ENCODE measurements at places on chromosomes 12 and 14.

GRCh38 chr14:23450379-23450778, 14.9 kb upstream of the MYH7 start:
- no peak for DNase-seq

GRCh38 chr12:44155358-44155757, 319.5 kb downstream of the TMEM117 start:
- no peak for DNase-seq

GRCh38 chr12:63822352-63822751, 22.1 kb upstream of the SRGAP1 start:
- DNase-seq: no peak

DNA sequence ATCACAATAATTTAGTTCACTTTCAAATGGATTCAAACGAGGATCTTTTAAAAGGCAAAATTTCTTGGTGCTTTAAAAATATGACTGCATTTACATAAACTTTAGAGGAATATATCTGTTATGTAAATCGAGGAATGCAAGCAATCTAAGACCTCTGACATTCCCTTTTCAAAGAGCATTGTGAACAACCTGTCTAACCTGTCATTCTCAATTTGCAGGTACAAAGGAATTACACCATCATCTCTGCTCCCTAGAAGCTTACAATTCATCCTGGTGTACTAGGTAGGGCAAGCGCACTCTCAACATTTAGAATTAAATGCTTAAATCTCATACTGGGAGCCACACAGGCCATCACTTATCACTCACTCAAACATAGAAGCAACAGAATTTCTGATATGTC, 35.6 kb downstream of the BMP4 start:
- no peak for DNase-seq

DNA sequence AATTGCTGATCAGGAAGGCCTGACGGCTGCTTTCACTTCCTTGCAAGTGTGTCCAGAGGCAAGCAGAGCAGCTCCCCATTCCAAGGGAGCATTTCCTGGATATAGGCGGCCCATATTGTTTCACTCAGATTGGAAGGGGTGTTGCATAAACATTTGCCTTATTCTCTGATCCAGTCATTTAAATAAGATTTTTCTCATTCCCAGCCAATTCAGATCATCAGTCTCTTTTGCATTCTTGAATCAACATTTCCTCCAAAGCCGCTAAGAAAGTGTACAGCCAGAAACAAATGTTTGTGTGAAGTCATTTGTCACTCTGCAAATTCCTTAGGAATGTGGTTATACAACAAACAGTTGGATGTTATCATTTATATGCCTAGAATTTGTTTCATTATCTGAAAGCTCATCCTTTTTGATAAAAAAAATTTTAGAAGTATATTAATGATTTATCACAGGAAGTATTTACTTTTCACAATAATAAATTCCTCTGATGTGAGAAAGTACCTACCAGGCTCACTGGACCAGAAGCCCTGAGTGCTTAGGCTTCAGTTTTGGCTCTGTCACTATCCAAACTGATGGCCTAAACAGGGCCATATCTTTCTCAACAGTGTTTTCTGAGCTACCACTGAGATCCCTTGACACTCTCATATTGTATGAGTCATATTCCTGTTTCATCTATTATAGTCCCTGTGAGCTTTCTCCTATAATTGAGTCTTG, 379.6 kb downstream of the CCDC91 start:
- DNase-seq: no peak

GRCh38 chr12:24838531-24838950, 110.4 kb downstream of the BCAT1 start:
- DNase-seq: peak; percentile 71

GRCh38 chr12:117377758-117378157, 16.3 kb upstream of the NOS1 start:
- DNase-seq: no peak

- no peak for DNase-seq
Observed at GRCh38 chr12:110766311-110767154, 23.8 kb upstream of the PPP1CC start.

GRCh38 chr12:62382526-62382925, 84.1 kb upstream of the MON2 start:
- no peak for DNase-seq

- DNase-seq: no peak
Observed at GRCh38 chr12:32397696-32398095, 1.7 kb upstream of the FGD4 start.

DNA sequence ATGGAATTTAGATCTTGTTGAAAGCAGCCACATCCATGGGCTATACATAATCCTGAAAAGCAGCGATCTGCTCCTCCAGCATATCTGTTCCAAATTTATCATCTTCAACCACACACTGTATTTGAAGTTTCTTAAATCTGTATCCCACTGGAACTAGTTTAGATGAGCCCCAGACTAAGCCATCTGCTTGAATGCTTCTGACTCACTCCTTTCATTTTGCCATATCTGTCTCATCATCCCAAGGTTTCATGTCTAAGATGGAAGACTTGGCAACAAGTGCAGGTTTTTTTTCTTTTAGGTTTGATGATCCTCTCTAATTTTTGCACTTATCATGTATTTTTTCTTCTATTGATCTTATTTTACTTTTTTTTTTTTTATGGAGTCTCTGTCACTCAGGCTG, 54.4 kb upstream of the TMEM263 start:
- DNase-seq: no peak

Measured in smooth muscle cell of the brain vasculature (primary cell).